NCI-H1105 treated with DMSO at 0.1 percent for 48 hours (cell line): ENCODE measurements at places on chromosomes 4 and X.

- DNase-seq = no peak
Observed at GRCh38 chr4:176939445-176939844, 146.7 kb upstream of the VEGFC start.

GRCh38 chrX:100643956-100644860, at the start of gene SRPX2:
TSS of gene SRPX2 (plus strand) at chrX:100644199. CDS start at chrX:100646323, 2,124 bp downstream.
- no peak for DNase-seq

DNA sequence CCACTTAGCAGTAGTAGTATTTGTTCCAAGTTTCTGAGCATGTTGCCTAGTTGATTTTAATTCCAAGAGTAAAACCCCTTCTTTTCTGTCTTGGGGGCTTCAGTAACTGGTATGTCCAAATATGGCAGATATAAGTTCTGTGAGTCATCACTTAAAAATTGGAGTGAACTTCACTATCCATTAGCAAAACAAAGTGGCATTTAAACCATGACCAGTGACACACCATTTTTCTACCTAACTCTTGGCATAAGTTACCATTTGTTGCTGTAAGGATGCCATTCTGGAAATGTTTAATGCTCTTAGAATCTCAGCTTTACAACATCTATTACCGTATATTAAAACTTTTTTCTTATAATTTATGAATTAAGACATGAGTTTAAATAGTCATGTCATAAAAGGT, 102.0 kb downstream of the CBR4 start:
- no peak for DNase-seq

GRCh38 chr4:141435446-141436225, 200.7 kb upstream of the IL15 start:
- DNase-seq = no peak

DNA sequence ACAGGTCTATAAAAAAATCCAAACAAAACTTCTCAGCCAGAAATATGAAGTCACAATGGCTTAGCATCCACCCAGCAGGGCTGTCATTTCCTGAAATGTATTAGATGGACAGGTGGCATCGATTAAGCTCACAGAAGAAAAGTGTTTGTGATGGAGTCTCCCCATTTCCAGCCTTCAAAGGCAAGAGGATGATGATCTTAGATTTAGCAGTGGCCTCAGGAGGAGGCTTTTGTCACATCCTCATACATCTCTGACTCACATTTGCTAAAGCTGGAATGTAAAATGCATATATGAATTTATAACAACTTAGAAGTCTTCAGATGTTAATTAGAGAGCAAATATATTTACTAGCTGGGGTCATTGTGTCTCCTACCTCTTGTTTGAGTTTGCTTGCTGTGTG, 441.9 kb downstream of the SPRY1 start:
- DNase-seq = no peak

DNA sequence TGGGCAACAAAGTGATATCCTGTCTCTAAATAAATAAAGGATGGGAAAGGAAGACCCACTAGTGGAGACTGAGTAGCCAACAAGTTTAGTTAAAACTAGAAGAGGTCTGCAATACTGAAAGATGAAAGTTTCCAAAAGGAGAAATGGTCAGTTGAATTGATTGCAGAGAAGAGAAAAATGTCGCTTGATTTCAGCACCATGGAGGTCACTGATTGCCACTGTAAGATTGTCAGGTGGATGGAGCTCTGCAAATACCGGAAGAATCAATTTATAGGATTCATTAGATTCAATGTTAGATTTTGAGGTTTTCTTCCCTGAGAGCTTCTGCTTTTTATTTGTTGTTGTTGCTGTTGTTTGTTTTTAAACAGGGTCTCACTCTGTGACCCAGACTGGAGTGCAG, 5.4 kb upstream of the FNIP2 start:
- no peak for DNase-seq

DNA sequence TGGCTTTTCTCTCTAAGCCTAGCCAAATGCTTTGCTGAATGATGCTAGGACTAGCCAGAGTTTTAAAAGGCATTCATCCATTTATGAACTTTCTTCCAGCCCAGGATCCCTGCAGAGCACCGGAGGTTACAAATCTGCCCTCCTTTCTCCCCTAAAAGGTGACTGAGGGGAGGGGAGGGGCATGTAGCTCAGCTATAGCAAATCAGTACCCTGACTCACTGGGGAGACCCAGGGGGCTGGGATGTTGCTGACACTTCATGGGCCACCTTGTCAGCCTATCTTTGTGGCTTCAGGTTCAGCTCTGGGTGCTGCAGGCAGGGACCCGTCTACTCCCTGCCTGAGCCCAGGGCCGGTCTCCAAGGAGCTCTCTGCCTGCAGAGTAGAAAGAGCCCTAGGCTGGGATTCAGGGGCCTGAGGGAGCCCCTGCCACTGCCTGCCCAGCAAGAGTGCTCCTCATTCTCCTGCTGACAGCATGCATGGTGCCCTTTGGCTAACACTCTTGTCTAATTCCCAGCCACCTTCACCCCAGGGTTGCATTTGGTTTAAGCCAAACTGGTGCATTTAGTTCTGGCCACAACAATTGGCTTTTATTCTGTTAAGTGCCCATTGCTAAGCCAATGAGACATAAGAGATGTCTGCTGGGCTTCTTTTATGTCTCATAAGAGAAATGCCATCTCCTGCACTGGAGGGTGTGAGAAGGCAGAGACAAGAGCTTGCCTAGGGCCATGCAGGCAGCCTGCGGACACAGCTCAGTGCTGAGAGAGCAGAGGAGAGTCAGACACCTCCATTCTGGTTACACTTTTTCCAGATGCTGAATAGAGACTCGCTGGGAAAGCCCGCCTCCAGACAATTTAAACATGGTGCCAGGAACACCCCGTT, 11.9 kb upstream of the UBA6 start:
- no peak for DNase-seq

- no peak for DNase-seq
Observed at GRCh38 chr4:36196145-36196913, 48.0 kb downstream of the ARAP2 start.

GRCh38 chr4:16752150-16752549, 146.3 kb downstream of the LDB2 start:
- DNase-seq = no peak

DNA sequence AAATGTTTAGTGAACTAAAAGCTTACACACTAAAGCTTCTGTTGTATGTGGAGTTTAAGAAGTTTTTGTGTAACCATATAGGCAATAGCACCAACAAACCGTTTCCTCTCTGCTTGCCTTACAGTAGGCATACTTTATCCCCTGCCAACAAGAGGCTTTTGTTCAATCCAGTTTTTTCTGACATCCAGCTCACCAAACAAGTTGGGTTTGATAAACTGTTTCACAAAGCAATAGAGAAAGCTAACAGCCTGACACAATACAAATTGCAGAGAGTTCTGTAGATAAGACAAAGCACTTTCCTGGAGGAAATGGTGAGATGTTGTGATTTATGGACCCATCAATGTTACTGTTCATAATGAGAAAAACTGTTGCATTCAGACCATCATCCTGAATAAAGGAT, 53.8 kb downstream of the PACRGL start:
- no peak for DNase-seq

DNA sequence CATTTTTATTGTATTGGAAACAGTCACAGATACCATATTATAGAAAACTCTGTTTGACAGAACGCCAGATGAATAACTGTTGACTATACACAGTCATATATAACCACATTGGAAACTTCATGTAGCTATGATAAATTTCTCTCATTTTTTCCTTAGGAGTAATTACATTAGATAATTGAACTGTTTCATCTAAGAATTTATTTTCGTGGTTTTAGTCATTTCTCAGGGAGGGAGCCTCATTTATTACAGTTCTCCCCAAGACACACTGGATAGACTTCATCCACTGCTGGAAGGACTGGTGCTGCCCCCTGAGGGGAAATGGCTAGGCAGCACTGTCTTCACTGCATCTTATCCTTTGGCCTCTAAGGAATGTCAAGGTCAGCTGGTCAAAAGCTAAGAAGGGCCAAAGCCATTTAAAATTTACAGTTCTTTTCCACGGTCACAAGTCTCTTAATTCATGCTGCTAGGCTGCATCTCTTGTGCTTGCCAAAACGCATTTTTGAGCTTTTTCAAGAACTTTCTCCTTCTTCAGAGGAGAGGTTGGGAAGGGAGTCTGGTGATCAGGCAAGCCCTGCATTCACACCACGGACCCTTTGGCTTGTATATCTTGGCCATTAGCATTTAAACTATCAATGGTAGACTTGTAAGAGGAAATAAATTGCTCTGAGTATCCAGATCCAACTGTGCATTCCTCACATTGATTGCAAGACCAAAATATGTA, 145.1 kb downstream of the CBR4 start:
- no peak for DNase-seq

DNA sequence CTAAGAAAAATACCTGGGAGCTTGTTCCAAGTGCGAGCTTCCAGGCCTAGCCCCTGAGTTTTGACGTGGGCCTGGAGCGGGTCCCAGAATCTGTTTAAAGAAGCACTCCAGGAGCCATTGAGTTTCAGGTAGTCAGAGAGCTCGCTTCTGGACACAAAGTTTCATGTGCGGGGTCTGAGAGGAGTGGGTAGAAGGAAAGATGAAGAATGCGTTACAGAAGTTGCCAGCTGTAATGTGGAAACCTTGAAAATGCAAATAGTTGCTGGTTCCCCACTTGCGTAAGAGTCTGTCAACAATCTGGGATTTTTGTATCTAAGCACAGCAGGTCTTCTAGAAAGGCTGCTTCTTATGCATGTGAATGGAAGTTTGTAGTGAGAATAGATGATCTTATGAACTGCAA, 77.5 kb upstream of the CLCN4 start:
- no peak for DNase-seq

GRCh38 chr4:112182604-112183003, 37.4 kb downstream of the FAM241A start:
- DNase-seq = no peak

- DNase-seq = no peak
Observed at GRCh38 chr4:147456706-147457105, 24.2 kb upstream of the EDNRA start.

GRCh38 chr4:155854582-155855226, 11.4 kb downstream of the ASIC5 start:
- no peak for DNase-seq

DNA sequence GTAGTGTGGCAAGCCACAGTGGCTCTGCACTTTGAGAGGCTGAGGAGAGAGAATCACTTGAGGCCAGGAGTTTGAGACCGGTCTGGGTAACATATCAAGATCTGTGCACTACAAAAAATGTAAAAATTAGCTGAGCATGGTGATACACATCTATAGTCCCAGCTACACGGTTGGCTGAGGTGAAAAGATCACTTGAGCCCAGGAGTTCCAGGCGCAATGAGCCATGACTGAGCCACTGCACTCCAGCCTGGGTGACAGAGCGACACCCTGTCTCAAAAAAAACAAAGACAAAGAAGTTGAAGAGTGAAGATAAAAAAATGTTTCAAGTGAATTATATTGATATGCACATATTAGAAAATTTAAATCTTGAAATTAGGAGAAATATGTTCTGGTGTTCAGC, 46.3 kb downstream of the SULT1B1 start:
- DNase-seq = no peak

GRCh38 chrX:9953396-9953795, 13.8 kb upstream of the CLDN34 start:
- no peak for DNase-seq

DNA sequence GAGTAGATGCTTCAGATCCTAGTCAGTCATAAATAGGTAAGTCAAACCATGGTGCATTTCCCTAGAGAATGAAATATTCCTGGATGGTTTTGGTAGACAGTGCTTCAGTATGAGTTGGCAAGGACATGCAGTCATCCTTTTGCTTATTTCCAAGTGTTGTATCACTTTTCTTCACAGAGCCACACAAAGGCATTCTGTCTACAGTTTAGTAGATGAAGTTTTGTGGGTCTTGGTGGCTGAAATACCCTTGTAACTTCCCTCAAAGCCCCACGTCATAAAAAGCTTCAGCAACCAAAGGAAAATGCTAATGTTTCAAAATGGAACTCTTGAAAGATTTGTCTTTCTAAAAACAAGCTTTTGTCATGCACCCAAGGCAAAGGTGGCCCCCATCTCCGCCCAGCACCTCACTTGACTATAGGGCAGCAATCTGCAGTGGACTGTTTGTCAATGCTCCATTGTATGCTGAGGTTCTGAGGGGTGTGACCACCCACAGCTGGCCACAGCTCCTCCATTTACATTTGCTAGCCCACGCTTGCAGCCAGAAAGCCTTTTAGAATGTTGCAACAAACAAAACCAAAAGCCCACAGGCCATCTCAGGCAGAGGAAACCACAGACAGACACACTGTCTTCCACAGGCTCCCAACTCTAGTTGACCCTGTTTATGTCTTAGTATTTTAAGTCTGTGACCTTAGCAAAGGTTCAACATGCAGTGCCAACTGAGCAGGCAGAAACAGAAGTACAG, 87.1 kb upstream of the FAM9C start:
- no peak for DNase-seq

DNA sequence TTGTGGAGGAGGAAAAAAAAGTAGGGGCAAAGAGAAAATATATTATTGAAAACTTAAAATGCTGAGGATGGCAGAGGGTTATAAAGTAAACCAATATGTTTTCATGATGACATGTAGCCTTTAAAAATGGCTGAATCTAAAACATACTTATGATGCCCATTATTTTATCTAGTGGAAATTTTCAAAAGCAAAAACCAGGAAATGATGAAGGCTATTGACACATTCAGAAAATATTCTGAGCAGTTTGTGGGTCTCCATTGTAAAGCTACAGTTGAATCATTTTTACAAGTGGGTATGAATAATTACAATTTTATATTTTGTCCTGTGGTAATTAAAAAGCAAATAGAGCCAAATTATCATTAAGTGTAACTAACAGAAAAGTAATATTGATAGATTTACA, 10.7 kb downstream of the PLS3 start:
- no peak for DNase-seq

DNA sequence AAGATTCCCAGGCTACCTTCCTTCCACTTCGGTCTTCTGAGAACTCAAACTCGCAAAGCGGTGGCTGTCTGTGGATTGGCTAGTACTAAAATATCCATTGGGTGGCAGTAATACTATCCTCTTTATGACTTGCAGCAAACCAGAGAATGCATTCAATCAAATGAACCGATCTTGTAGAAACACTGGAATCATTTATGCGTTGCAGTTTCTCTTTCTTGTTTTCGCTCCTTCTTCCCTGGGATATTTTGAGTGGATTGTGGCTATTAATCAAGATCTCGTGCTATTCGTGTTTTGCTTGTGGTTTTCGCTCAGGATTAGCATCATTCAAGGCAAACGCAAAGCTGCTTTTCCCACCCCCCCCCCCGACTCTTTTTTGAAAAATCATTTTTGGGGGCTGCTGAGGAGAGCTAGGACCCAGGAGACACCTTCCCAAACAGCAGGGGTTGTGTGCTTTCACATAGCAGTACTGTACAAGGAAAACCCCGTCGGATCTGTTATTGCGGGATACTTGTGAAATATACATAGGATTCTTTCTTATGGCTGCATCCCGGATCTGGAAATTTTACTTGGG, at the start of gene IL1RAPL1:
Gene IL1RAPL1 (plus strand): TSS at position 466 of the 571 bp plus-strand sequence.
- DNase-seq = no peak

- DNase-seq = no peak
Observed at GRCh38 chrX:153931748-153932147, 3.1 kb downstream of the NAA10 start.

GRCh38 chr4:99615170-99615820, 40.7 kb downstream of the MTTP start:
- no peak for DNase-seq

- no peak for DNase-seq
Observed at GRCh38 chrX:5746231-5746630, 482.4 kb downstream of the NLGN4X start.

GRCh38 chrX:38103857-38104812, 97.8 kb downstream of the SYTL5 start:
- DNase-seq = no peak
